ENCODE measurements at places on chromosomes 16 and 17.

DNA sequence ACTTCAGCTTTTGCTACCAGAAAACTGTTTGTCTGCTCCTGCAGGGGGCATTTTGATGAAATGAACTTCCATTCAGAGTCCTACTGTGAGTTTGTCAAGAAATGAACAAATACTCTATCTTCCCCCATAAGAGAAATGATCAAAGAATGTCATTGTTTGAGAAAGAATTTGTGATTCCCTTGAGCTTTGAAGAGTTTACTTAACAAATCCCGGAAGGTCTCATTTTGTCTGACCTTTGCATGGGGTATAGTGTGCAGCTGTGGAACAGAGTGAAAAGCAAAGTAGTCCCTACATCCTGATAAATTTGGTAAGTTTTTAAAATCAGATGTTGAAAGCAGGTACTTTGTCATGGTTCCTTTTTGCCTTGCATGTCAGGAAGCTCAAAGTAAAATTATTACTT is 178.0 kb downstream of the ABCC12 start:
- DNase-seq: peak; percentile 14

DNA sequence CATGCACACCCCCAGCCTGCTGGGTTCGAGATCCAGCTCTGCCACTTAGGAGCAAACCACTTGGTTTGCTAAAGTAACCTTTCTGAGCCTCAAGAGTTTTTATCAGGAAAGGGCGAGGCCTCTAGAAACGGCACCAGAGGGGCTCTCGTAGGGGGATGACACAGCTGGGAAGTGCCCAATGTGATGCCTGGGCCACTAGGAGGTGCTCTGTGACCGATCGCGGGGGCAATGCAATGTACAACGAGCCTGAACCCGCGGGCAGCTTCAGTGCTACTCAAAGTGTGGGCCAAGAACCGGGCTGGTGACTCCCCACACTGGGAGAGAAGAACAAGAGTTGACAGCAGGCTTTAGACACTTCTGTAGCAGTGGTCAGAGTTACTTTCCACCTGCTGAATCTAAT is 9.4 kb downstream of the C16orf89 start:
- DNase-seq: peak; percentile 80

GRCh38 chr17:34584805-34585416 is 5.5 kb downstream of the TMEM132E start:
- peak; percentile 29 for DNase-seq

DNA sequence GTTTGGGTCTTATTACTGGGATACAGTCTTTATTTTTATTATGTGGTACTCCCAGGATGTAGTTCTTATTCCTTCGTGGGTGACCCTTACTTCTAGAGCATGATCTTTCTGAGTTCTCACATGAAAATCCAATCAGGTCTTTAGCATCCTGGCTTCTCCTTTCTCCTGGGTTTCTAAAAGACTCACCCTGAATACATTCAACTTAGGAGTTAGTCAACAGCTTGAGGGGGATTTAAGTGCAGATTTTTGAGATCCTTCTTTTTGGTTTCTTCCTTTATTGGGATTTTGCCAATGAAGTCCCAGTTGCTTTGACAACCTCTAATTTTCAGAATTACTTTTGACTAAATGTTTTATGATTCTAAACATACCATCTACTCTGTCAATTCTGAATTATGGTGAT is 68.2 kb downstream of the SIAH1 start:
- no peak for DNase-seq

- DNase-seq: peak; percentile 90
Measured at GRCh38 chr17:17694169-17695081, 13.2 kb downstream of the RAI1 start.

- no peak for DNase-seq
Measured at GRCh38 chr16:18938986-18939385, 12.8 kb upstream of the SMG1 start.

DNA sequence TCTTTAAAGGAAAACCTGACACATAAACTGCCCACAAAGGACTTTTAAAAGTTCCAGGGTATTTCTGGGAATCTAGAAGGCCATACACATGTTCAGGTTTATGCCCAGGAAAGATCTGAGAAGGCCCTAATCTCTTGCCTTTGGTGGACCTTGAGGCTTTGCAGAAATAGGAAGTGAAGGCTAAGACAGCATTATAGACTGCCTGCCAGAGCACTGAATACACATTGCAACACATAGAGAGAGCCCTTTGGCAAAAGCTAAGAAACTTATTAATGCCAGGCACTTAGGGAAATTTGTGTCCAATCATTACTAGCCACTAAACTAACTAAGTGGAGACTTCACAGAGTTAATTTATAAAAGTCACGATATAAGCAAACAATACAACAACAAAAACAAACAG is 70.4 kb downstream of the MMD start:
- DNase-seq: no peak

- DNase-seq: no peak
Measured at GRCh38 chr16:89274561-89275283, 57.2 kb downstream of the ZNF778 start.

- DNase-seq: no peak
Measured at GRCh38 chr16:50736448-50736847, 5.4 kb upstream of the CYLD start.

DNA sequence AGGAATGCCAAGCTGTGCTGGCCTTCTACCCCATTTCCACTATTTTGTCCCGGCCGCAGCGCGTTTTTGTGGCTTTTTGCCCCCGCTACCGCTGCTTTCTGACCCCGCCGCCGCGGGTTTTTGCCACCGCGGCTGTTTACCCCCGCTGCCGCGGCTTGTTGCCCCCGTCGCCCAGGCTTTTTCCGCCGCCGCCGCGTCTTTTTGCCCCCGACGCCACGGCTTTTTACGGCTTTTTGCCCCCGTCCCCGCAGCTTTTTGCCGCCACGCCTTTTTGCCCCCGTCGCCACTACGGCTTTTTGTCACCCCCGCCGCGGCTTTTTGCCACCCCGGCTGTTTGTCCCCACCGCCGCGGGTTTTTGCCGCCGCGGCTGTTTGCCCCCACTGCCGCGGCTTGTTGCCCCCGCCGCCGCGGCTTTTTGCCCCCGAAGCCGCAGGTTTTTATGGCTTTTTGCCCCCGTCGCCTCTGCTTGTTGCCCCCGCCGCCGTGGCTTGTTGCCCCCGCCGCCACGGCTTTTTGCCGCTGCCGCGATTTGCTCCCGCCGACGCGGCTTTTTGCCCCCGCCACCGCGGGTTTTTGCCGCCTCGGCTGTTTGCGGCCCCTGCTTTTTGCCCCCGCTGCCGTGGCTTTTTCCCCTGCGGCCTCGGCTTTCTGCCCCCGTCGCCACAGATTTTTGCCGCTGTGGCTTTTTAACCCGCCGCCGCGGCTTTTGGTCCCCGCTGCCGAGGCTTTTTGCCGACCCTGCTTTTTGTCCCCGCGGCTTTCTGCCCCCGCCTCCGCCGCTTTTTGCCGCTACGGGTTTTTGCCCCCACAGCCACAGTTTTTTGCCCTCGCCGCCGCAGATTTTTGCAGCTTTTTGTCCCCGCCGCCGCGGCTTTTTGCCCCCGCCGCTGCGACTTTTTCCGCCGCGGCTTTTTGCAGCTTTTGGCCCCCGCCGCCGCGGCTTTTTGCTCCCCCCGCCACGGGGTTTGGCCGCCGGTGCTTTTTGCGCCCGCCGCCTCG is 520.4 kb upstream of the WSB1 start:
- DNase-seq: no peak

- peak; percentile 35 for DNase-seq
Measured at GRCh38 chr17:73304971-73305812, 6.6 kb downstream of the CDC42EP4 start.

- no peak for DNase-seq
Measured at GRCh38 chr17:78921437-78921971, 3.7 kb downstream of the TIMP2 start.

- DNase-seq: no peak
Measured at GRCh38 chr16:12944300-12944699, 42.9 kb downstream of the SHISA9 start.

GRCh38 chr17:18002171-18002570 is 29.5 kb downstream of the DRC3 start:
- no peak for DNase-seq

DNA sequence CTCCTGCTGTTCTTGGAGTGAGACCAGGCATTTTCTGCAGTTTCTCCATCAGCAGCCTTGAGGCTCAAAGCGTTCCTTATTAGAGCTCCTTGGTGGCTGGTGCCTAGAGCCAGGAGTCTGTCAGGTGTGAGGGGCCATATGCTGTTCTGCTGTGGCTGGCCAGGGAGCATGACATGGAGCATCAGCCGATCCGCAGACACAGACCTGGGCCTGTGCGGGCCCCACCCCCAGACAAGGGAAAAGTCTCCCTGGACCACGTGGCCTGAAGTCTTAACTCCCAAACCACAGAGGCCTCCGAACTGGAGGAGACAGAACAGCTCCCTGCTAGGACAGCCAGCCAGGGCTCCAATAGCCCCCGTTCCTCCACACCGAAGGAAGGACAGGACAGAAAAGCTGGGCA is 162.7 kb upstream of the CIBAR2 start:
- no peak for DNase-seq

- DNase-seq: peak; percentile 1
Measured at GRCh38 chr16:2432286-2432685, 3.0 kb downstream of the CCNF start.

GRCh38 chr16:10965440-10966061 is 21.2 kb downstream of the CLEC16A start:
- no peak for DNase-seq

DNA sequence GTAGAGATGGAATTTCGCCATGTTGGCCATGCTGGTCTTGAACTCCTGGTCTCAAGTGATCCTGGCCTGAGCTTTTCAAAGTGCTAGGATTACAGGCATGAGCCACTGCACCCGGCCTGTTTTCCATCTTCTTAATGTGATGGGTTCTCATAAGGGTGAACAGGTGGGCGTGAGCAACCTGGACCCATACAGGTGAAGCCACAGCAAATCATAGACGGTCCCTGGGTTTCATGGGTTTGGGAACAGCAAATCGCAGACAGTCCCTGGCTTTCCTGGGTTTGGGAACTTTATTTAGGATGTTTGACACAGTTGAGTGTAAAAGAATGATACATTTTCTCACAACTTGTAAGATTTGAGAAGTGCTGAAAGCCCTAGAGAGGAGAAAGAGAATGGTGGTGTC is 12.9 kb upstream of the MEIOB start:
- no peak for DNase-seq

DNA sequence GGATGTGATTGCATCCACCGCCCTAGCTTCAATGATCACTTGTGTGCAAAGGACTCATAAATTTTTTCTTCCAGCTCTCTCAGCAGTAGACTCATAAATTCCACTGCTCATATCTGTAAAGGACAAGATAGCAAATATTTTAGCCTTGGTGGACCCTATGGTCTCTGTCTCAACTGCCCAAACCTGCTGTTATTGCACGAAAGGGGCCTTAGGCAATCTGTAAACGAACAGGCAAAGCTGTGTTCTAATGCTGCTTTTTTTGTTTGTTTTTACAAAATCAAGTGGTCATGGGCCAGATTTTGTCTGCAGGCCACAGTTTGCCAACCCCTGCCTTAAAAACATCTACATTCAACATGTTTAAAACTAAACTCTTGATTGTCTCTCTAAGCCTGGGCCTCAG is 34.1 kb downstream of the FAM20A start:
- DNase-seq: no peak

GRCh38 chr17:79657036-79657435 is 46.2 kb upstream of the RBFOX3 start:
- no peak for DNase-seq

DNA sequence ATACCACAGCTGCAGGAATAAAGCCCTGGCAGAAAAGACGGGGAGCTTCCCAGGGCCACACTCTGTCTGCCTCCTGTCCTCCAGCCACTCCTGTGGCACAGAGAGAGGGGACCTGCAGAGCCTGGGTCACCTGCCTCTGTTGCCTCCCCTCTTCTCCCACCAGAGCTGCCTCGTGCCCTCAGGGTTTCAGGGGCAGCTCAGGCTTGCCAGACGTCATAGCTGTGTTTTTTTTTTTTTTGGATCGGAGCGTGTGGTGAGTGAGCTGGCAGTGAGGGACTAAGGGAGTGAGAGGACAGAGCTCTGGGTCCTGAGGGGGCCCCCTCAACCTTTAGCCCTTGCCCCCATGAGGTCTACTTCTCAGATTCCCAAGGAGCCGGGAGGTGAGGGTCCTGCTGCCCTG is 2.1 kb downstream of the PIK3R6 start:
- DNase-seq: no peak

GRCh38 chr16:47612711-47613110 is 151.6 kb downstream of the PHKB start:
- DNase-seq: no peak

- DNase-seq: no peak
Measured at GRCh38 chr17:73007407-73007806, 85.1 kb downstream of the SLC39A11 start.

GRCh38 chr17:31499771-31500554 is 108.5 kb downstream of the RAB11FIP4 start:
- DNase-seq: peak; percentile 51

- DNase-seq: no peak
Measured at GRCh38 chr17:76277300-76278267, 12.4 kb downstream of the UBALD2 start.

GRCh38 chr17:14355556-14355955 is 54.7 kb downstream of the HS3ST3B1 start:
- DNase-seq: no peak

DNA sequence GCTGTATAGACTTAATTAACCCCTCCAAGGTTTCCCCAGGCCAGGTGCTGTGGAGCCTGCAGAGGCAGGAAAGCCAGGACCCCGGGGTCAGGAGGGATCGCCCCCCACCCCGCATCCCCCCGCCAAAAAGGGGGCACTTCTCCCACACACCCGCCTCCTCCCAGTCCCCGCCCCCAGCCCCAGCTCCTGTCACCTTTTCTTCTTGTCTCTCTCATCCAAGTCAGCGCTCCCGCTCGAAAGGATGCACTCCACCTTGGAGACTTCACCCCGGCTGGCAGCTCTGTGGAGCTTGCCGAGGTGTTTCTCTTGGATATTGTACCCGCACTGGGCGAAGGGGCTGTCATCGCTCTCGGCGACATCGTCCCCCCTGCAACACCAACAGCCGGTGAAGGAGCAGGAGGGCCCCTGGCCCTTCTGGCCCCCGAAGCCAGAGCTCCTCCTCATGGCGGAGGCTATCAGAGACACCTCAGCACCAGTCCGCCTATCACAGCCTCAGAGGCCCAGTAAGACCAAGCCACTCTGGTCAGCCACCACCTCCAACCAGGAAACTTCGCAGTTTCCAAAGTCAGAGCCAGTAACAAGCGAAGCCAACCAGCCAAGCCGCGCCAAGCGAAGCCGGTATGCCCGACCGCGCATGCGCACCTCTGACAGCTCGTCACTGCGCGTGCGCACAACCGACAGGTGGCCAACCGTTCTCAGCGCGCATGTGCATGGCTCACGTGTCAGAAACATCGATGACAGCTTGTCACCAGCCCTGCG is 52.5 kb downstream of the SHCBP1 start:
- DNase-seq: no peak

GRCh38 chr17:78182504-78182903 is 4.3 kb downstream of the TK1 start:
- no peak for DNase-seq

- no peak for DNase-seq
Measured at GRCh38 chr16:76583945-76584344, 306.7 kb downstream of the CNTNAP4 start.

DNA sequence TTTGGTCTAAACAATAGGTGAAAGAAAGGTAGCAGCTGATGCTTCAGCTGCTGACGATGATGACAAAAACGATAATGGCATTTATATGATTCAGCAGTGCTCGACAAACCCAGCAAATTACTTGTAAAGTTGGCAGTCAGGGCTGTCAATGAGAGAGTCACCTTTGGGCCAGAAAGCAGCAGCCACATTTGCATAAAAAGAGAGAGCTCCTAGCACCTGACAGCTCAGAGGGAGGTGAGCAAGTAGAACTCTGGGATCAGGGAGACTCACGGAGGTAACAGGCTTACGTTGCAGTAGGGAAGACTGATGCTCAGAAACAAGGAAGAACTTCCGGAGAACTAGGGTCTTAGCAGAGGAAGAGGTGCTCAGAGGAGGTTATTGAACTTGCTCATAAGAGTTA is 291.9 kb upstream of the ZFHX3 start:
- DNase-seq: no peak

GRCh38 chr17:78185981-78186691 is 716 bp downstream of the TK1 start:
- DNase-seq: peak; percentile 42
